ENCODE measurements at places on chromosomes 6 and 20. TPM values are rescaled to one million over a fixed set of nuclear protein-coding genes. Genes with fewer than 3 reads are reported as not detected.

RNF39 gene
- 1.3 TPM for polyA plus RNA-seq

TREML2 gene
- polyA plus RNA-seq, result 0.06 TPM

SNHG17 gene
- 33.2 TPM for polyA plus RNA-seq

MOXD1 gene
- polyA plus RNA-seq, result 4.5 TPM

PFDN4 gene
- 83.6 TPM for polyA plus RNA-seq

SAMD5 gene
- polyA plus RNA-seq, result 2.0 TPM

PRKN gene
- 0.53 TPM for polyA plus RNA-seq

TSHZ2 gene
- polyA plus RNA-seq, result 0.93 TPM

KCNK16 gene
- not detected for polyA plus RNA-seq

PRICKLE4 gene
- 2.9 TPM for polyA plus RNA-seq

DLGAP4 gene
- polyA plus RNA-seq, result 34.6 TPM

All from lung (tissue), 17 donors.